ENCODE measurements at places on chromosomes 3 and 15.
A peak's percentile ranks its signal among the peaks of the same experiment; 100 is the strongest.

DNA sequence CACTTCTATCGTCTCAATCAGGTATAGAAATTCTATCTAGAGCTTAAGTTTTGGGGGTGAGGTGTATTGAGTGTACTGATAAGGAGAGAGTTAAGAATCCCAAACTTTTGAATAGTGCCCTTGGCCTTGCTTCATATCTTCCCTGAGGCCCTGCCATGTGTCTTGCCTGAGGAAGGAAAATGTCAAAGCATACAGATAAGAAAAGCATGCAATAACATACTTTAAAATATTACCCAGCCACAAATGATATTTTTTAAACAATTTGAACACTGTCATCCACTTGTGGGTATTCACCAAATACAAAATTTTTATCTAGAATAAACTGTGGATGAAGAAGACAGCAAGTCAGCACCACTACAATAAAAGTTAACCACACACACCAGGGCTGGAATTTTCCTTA lies 631.0 kb upstream of the ALCAM start:
- DNase-seq, result no peak

- peak; percentile 82 for DNase-seq
These were observed 145.4 kb upstream of the PROK2 start for GRCh38 chr3:71930056-71930991.

- DNase-seq, result no peak
These were observed 26.2 kb downstream of the LARP6 start for GRCh38 chr15:70827721-70828120.

- no peak for DNase-seq
These were observed 172.8 kb upstream of the UBE3A start for GRCh38 chr15:25611603-25612002.

DNA sequence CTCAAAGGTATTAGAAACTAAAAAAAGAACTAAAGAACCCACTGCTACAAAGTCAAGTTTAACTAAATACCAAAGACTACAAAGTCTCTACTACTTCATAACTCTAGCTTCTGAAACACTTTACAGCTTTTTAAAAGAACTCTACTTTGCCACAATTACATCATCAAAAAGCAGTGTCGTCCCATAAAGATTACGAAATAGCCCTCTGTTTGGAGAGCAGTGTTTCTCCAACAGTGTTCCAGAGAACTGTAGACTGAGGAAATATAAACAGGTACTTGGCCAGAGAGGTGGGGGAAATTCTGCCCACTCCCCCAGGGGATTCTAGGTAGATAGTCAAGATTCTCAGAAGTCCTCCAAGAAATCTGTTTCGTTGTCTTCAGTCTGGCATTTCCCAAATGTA lies 225.6 kb downstream of the PDZRN3 start:
- no peak for DNase-seq

DNA sequence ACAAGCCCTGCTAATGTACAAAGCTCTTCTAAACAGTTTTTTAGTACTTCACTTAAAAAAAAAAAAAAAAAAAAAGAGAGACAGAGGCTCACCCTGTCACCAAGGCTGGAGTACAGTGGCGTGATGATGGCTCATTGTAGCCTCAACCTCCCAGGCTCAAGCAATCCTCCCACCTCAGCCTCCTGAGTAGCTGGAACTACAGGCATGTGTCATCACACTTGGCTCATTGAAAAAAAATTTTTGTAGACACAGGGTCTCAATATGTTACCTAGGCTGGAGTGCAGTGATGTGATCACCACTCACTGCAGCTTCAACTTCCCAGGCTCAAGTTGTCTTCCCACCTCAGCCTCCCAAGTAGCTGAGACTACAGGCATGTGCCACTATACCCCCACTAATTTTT lies 47.6 kb upstream of the HEG1 start:
- no peak for DNase-seq

- no peak for DNase-seq
These were observed 240.3 kb downstream of the ZIC1 start for GRCh38 chr3:147649475-147649874.

DNA sequence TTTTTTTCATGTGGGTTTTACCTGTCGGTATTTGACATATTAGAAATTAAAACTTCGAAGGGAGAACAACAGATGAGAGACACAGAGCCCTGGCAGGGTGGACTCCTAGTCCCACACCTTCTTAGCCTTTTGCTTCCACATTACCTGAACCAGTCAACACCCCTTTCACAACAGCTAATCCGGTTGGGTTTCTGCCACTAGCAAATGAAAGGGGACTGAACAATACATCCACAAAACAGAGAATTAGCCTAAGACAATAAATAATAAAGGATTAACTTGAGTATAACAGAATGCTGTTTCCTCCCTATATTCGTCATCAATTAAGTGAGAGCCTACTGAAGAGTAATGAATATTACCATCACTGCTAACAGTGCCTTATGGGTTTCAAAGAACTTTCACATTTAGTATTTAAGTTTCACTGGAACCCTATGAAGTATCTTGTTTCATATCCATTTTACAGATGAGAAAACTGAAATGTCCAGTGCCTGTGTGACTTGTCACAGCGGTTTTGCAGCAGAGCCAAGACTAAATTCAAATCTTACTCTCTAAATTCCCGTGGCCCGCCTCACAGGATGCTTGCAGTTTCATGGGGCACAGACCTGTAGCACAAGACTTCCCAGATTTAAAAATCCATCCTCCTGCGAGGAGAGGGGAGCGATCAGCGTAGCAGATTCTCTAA lies 1.0 kb upstream of the RAB8B start:
- no peak for DNase-seq

DNA sequence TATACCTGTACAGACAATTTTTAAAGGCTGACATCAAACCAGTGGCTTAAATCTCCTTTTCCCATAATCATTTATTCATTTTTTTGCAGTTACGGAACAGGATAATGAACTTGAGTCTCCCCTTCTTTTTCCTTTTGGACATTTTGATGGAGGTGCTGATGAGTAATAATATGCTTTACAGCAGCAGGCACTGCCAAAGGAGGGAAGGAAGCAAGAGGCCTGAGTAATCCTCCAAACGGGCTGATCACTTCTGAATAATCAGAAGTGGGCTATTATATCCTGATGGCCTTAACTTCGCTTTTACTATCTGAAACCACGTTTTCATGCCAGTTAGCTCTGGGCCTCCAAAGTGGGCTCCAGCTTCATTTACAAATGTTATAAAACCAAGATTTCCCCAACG lies 527.2 kb downstream of the FOXP1 start:
- DNase-seq, result no peak

DNA sequence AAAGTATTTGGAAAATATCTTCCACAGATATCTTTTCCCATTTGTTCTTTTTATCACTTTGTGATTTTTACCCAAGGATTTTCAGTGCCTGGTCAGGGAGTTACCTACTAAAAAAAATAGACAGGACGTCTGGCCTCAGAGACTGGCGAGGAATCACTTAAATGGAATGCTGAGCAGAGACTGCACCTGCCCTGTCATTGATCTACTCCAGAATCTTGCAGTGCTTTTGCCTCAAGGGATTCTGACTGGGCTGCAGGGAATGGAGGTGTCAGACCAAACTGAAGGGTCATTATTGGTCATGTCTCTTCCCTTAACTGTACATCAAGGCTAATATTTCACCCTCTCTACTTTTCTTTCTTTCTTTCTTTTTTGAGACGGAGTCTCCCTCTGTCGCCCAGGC lies 12.1 kb upstream of the RYR3 start:
- DNase-seq, result no peak

- peak; percentile 92 for DNase-seq
These were observed 611 bp downstream of the PIAS1 start for GRCh38 chr15:68054628-68055223.

- no peak for DNase-seq
These were observed 71.0 kb downstream of the TRIM42 start for GRCh38 chr3:140748903-140749302.

DNA sequence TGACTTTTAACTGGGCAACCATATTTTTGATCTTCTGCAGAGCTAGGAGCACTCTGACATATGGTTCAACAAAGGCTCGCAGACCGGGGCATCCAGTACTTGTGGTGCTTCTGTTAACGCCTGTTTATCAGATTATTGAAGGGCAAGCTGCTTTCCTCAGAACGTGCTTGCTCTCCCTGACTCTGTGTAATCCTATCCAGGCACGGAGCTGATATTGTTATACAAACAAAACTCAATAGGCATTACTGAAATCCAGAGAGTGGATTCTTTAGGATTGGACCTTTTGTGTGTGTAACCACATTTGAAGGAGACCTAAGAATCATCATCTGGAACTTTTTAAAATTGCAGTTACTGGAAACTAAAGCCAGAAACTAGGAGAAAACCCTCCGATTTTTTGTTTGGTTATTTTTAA lies 246.5 kb downstream of the PTPRG start:
- DNase-seq, result no peak

GRCh38 chr3:49460188-49460890 lies 9.7 kb upstream of the DAG1 start:
- peak; percentile 70 for DNase-seq

DNA sequence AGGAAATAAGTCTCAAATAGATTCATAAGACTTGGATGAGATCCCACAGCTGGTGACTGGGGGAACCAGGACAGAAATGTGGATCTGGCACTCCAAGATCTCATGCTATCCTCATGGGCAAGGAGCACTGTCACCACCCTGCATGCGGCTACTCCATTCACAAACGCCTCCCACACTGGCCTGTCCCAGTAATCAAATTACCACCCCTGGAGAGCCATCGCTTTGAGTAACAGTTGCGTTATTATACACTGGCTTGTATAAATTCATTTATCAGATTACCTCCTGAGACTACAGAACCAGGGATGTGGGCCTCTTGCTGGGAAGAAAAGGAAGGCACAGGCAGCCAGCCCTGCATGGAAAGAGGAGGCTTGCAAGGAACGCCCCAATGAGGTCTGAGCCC lies 27.9 kb upstream of the SLC25A36 start:
- DNase-seq, result no peak

GRCh38 chr15:67042551-67043142 lies 22.8 kb upstream of the SMAD3 start:
- no peak for DNase-seq

DNA sequence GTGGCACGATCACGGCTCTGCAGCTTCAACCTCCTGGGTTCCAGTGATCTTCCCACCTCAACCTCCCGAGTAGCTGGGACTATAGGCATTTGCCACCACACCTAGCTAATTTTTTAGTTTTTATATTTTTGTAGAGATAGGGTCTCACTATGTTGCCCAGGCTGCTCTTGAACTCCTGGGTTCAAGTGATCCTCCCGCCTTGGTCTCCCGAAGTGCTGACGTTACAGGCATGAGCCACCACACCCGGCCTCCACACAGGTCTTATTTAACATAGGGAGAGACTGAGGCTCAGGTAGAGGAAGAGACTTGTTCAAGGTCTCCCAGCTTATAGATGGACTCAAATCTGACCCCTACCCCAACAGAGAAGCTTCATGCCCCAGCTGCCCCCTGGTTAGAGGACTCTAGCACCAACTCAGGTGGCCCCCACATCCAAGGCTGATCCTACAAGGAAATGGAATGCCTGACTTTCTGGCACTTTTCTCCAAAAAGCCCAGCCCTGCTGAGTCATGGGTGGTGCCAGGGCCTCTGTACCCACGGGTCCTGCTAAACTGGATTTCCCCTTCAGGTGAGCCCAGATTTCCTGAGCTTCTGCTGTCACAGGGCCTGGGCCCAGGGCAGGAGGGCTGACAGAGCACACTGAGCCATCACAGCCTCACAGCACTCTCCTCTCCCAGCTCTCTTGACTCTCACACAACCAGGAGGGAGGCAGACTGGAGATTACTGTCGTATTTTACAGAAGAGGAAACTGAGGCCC lies 5.6 kb downstream of the TMEM40 start:
- DNase-seq, result no peak

DNA sequence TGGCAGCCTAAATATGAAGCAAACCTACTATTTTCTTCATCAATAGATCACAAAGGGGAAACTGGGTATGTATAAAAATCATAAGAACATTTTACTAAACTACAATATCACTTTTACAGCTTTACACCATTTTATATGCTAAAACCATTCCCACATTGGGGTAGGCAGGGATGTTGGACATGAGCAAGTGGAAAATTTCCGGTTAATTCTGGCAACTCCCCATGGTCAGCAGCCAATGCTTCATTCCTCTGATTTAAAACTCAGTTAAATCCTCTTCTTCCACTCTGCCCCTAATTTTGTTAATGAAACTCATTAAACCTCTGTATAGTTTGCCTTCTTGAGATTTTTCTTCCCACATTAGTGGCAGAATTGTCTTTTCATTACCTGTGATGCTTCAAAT lies 552.5 kb upstream of the NECTIN3 start:
- DNase-seq, result no peak

- DNase-seq, result peak; percentile 95
These were observed at the start of gene CFAP44 for GRCh38 chr3:113441051-113441770. Gene CFAP44, minus strand, starts transcription at chr3:113441493. Its CDS starts 7,829 bp downstream, at chr3:113433664.

DNA sequence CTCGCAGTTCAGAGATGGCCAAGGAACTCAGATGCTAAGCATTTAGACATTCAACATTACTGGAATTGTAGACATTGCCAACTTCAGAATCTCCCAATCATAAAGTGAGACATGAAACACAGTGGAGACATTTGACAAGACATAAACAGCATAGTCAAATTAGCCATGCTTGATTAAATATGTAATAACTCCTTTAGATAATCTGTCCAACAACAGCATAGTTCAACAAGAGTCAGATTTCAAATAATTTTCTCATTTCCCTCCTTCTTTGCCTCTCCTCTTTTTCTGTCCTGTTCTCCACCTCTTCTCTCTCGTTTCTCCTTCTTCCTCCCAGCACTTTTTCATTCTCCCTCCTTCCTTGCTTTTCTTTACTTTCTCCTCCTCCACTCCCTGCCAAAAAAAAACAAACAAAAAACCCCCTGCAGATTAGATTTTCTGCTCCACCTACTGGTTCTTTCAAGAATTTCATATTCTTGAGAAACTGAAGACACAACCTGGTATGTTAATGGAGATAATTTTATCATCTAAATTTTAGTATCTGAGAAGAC lies 20.2 kb downstream of the CPOX start:
- no peak for DNase-seq

- DNase-seq, result peak; percentile 52
These were observed 273.9 kb downstream of the TIGIT start for GRCh38 chr3:114567771-114568170.

DNA sequence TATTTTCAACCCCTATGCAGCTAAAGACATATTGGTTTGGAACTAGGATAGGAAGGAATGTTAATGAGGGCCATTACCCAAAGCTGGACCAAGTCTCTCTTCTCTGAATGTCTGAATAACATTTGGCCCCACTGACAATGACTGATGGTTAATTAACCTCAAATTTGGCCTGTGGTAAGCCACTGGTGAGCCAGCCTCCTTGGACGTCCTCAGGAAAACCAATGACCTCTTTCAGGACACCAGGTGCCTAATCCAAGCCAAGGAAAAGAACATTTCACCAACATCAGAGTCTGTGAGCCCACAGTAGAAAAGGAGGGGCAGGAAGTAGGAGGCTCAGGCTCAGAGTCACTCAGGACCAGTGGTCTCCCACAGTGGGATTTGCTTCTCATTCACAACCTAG lies 56.4 kb upstream of the ETV5 start:
- peak; percentile 14 for DNase-seq

DNA sequence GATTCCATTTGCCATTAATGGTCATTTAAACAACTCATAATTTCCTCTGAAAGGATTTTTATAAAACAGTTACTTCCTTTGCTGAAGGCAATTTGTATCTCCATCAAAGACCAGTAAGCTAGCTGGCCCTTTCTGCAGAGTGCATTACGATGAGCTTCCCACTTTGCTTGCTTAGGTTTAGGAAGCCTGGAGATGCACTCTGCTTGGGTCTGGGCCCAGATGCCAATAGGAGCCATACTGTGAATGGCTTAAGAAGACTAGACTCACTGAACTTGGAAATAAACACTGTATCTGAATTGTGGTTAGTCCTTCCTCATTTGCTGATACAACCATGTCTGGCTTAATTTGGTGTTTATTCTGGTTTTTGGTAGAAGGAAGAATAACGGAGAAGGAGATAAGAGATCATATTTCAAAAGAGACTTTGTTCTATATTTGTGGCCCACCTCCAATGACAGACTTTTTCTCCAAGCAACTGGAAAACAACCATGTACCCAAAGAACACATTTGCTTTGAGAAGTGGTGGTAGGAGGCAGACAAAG lies 38.1 kb downstream of the OXNAD1 start:
- no peak for DNase-seq

All from endodermal cell (in vitro differentiated cells).